Calu3 (cell line): ENCODE measurements at places on chromosomes 16 and 17. TPM values are rescaled to one million over a fixed set of nuclear protein-coding genes. Genes with fewer than 3 reads are reported as not detected.

EXOC3L1 gene
- 0.31 and 1.2 TPM in 2 replicates for total RNA-seq

TBC1D3B gene
- total RNA-seq: 71.6 and 73.5 TPM in 2 replicates

CKLF gene
- total RNA-seq: 217 and 293 TPM in 2 replicates

- peaks cover 22% of the 10 kb centered on the region for H3K4me1 ChIP-seq
- peak; percentile 66 for DNase-seq
- H3K27ac ChIP-seq: peak within 1 kb of the TSS; percentile 99
- H3K27me3 ChIP-seq: no peaks in the 10 kb centered on the region
- H3K36me3 ChIP-seq: peaks cover 69% of the 10 kb centered on the region
- peak within 1 kb of the TSS; percentile 89 for H3K4me3 ChIP-seq
Measured at GRCh38 chr16:70523743-70524398, at the start of gene SF3B3. Gene SF3B3 (plus strand): TSS chr16:70523816. CDS start chr16:70526657, 2,841 bp downstream.

DNA sequence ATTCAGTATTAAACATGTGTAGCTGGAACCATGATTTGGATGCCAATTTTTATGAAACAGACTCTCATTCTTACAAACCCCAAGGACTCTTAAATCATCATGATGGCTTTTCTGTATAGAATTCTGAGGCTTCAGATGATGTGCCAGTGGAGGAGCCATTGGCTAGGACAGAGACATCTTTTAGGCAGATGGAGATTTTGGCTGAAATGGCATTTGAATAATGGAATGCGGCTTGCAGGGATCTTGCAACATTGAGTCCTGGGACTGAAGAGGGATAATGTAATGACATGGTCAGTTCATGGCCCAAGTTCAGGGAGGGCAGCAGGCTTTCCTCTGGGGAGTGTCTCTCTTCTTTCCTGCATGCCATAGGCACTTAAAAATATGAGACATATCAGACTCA, 172.4 kb downstream of the ABCA8 start:
- H3K36me3 ChIP-seq: no peaks in the 10 kb centered on the region
- H3K27me3 ChIP-seq: no peaks in the 10 kb centered on the region
- H3K27ac ChIP-seq: no peak overlapping the region
- no peak overlapping the region for H3K4me3 ChIP-seq
- no peak for DNase-seq

DNA sequence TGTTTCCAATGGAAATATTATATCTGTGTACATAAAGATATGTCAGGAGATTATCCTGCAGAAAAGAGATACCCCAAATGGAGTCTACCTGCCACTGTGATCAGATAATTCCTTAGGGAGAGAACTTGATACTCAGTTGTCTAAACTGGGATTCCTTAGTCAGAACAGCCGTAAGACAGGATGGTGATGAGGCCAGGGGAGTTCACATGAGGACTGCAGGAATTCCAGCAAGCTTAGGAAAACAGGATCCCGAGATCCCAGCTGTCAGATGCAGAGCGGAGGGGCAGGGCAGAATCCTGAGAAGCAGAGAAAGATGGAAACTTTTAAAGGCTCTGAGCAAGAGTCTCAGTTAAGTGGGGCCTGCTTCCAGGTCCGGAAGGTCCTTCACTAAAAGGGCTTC, 4.7 kb downstream of the KRABD2 start:
- H3K27me3 ChIP-seq: no peaks in the 10 kb centered on the region
- DNase-seq: no peak
- H3K27ac ChIP-seq: no peak overlapping the region
- H3K4me3 ChIP-seq: no peak overlapping the region

DNA sequence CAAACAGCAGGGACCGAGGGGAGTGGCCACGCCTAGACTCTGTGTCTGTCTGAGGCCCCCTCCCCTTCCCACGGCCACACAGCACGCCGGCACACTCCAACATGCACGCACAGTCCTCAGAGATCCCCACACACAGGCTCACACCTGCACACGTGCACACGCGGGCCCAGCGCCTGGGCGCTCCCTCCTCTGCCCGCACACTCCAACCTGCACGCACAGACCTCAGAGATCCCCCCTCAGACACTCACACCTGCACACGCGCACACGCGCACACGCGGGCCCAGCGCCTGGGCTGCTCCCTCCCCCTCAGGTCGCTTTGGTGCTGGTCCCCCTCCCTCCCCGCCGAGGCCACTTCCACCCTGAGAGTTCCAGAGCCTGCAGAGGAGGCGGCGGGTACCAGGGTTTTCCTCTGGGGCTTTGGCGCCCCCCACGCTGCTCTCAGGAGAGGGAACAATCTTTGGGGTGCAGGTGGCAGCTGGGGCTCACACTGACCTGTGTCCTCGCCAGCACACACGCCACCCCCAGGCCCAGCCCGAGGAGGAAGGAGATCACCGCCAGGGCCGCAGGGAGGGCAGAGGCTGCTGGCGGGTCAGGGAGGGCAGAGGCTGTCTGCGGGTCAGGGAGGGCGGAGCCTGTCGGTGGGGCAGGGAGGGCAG, 1.6 kb downstream of the CD7 start:
- H3K4me3 ChIP-seq: no peak overlapping the region
- H3K36me3 ChIP-seq: peaks cover 7% of the 10 kb centered on the region

GRCh38 chr16:14015948-14016347, 55.2 kb upstream of the MRTFB start:
- H3K4me1 ChIP-seq: peaks cover 28% of the 10 kb centered on the region
- no peak overlapping the region for H3K27ac ChIP-seq
- no peak for DNase-seq
- no peaks in the 10 kb centered on the region for H3K27me3 ChIP-seq
- H3K36me3 ChIP-seq: no peaks in the 10 kb centered on the region

DNA sequence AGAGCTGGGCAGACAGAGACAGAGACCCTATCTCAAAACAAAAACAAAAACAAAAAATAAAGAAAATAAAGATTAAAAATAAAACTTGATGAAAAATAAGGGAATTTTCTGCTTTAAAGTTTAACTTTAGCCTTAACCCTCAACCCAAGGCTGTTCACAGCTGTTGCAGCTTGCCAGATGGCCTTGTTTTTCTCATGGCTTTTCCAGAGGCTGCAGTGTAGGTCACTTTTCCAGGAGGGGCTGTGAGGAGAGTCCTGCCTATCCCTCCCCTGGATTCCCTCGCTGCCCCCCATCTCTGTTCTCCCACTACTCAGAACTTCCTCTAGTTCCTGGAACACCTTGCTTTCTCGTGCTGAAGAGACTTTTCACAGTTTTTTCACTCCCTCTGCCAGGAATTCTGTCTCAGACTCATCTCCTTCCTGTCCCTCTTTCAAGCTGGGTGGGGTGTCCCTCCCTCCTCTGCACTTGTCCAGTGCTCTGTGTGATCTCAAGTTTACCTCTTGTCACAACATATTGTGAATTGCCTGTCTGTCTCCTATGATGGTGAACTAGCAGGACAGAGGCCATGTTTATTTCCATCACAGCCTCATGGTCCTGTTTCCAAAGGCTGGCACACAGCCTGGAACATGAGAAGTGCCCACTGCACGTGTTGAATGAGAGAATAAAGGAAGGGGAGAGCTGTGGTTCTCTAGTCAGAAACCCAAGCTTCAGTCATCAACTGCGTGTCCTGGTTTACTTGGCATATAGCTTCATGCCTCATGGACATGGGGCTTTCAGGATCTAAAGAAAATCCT, 69.9 kb upstream of the MSI2 start:
- no peaks in the 10 kb centered on the region for H3K36me3 ChIP-seq
- H3K4me3 ChIP-seq: no peak overlapping the region
- peaks cover 24% of the 10 kb centered on the region for H3K27me3 ChIP-seq
- no peak overlapping the region for H3K27ac ChIP-seq
- no peaks in the 10 kb centered on the region for H3K4me1 ChIP-seq

GRCh38 chr16:23847948-23848347, 12.2 kb downstream of the PRKCB start:
- H3K36me3 ChIP-seq: no peaks in the 10 kb centered on the region
- no peak overlapping the region for H3K27ac ChIP-seq
- H3K4me1 ChIP-seq: no peaks in the 10 kb centered on the region

GRCh38 chr16:56106527-56106926, 84.8 kb upstream of the GNAO1 start:
- no peak overlapping the region for H3K27ac ChIP-seq
- H3K4me3 ChIP-seq: no peak overlapping the region
- no peak for DNase-seq
- no peaks in the 10 kb centered on the region for H3K4me1 ChIP-seq
- H3K27me3 ChIP-seq: peaks cover 75% of the 10 kb centered on the region

DNA sequence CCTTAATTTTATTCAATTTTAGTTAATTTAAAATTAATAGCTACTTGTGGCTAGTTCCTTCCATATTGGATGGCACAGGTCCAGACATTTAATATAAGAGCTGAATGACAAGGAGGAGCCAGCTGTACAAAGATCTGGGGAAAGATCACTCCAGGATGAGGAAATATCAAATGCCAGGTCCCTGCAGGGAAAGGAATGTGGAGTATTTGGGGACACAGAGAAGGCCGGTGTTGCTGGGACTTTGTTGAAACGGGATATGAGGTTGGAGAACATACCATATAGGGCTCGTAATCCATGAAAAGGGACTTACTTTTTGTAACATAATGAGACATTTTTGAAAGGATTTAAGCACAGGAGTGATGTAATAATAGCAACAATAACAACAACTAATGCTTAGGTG, 426.8 kb downstream of the HS3ST4 start:
- no peaks in the 10 kb centered on the region for H3K36me3 ChIP-seq
- no peaks in the 10 kb centered on the region for H3K4me1 ChIP-seq
- no peak overlapping the region for H3K27ac ChIP-seq
- H3K4me3 ChIP-seq: no peak overlapping the region

DNA sequence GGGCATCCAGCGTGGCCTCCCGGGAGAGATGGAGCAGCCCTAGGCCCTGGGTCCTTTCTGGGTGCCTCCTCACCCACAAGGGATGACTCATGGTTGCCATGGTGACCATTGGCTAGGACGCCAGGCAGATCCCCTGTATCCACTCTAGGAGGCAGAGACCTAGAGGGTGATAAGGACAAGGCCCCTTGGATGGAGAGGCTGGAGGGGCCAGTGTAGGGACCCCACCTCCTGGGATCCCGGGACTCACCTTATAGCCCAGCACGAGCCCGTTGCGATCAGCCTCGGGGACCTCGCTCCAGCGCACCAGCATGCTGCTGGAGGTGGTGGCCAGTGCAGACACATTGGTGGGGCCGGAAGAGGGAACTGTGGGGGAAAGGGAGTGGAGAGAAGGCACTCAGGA, 82.2 kb upstream of the CDC42EP4 start:
- H3K36me3 ChIP-seq: no peaks in the 10 kb centered on the region
- H3K4me3 ChIP-seq: no peak overlapping the region
- no peaks in the 10 kb centered on the region for H3K4me1 ChIP-seq
- H3K27me3 ChIP-seq: peaks cover 75% of the 10 kb centered on the region
- no peak overlapping the region for H3K27ac ChIP-seq
- DNase-seq: peak; percentile 38
